Upper lobe of right lung (tissue), 1 donor: ENCODE measurements at places on chromosomes 12 and 14. TPM values are rescaled to one million over a fixed set of nuclear protein-coding genes. Genes with fewer than 3 reads are reported as not detected.

DNA sequence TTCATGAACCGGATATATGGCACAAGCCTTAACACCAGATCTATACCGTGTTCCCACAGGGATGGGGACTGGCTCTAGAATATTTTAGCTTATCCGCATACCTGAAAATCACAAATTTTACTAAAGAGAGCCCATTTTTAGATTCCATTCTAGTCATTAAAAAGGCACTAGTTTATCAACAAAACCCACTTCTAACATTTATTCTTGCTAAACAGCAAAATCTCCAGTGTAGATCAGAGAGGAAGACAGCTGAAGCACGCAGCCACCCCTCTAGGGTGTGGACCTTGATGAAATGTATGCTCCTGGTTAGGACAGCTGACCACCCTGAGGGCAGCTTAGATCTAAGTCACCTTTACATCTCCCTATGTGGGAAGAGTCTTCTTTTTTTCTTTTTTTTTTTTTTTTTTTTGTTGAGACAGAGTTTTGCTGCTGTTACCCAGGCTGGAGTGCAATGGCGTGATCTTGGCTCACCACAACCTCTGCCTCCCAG, 62.4 kb downstream of the EID3 start:
- H3K36me3 ChIP-seq: no peaks in the 10 kb centered on the region
- H3K4me1 ChIP-seq: no peaks in the 10 kb centered on the region
- no peaks in the 10 kb centered on the region for H3K27me3 ChIP-seq
- no peak for DNase-seq
- no peak overlapping the region for H3K4me3 ChIP-seq

DNA sequence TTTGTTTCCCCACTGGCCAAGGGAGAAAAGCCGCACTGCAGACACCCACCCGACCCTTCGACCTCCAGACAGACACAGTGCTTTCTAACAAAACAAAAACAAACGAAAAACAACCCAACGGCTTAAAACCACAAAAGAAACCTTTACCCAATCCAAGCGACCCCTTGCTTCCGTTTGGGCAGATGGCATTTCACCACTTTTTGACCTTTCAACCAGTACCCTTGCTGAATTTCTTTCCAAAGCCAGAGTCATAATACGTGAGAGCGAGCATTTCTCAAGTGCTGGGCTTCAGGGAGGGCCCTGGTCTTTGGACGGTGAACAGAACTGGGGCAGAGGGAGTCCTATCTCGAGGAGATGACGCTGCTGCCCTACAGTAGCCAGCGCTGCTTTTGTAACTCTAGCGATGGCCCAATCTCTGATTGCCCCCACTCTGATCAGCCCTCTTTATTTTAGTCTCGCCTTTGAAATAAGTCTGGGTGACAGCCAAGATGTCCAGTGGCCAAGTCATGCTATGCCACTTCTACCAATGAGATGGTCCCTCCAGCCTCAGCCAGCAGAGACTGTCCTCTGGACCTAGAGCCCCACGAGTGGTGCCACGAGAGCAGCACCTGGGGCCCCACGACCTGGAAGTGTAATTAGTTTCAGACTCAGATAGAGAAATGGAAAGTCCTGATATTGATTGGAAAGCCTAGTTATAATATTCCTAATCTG, 21.9 kb upstream of the ADIPOR2 start:
- no peaks in the 10 kb centered on the region for H3K36me3 ChIP-seq
- H3K27me3 ChIP-seq: no peaks in the 10 kb centered on the region
- H3K4me1 ChIP-seq: peaks cover 19% of the 10 kb centered on the region
- H3K27ac ChIP-seq: peak overlapping the region; percentile 36
- no peak overlapping the region for H3K4me3 ChIP-seq

GRCh38 chr12:91098461-91098860, 12.8 kb downstream of the LUM start:
- H3K27ac ChIP-seq: no peak overlapping the region
- H3K36me3 ChIP-seq: no peaks in the 10 kb centered on the region
- H3K4me3 ChIP-seq: no peak overlapping the region
- no peaks in the 10 kb centered on the region for H3K4me1 ChIP-seq
- no peaks in the 10 kb centered on the region for H3K27me3 ChIP-seq

Gene EXOC3L4
- total RNA-seq: 4.2 TPM

Gene COX8C
- total RNA-seq: not detected

Gene BMP4
- total RNA-seq: 12.3 TPM
